ENCODE measurements at places on chromosomes 3 and 15. TPM values are rescaled to one million over a fixed set of nuclear protein-coding genes. Genes with fewer than 3 reads are reported as not detected.

DNA sequence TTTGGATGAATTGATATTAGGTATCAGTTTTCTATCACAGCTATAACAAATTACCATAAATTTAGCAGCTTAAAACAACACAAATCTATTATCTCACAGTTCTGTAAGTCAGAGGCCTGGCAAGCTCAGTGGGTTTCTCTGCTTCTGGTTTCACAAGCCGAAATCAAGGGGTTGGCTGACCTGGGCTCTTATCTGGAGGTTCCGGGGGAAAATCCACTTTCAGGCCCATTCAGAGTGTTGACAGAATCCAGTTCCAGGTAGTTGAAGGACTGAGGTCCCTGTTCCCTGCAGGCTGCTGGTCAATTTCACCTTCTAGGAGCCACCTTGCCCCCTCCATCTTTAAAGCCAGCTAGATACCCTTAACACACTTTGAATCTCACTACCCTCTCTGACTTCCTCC, 11.1 kb upstream of the HHATL start:
- no peak for DNase-seq

BNC1 gene
- 0.49 TPM for total RNA-seq

DNA sequence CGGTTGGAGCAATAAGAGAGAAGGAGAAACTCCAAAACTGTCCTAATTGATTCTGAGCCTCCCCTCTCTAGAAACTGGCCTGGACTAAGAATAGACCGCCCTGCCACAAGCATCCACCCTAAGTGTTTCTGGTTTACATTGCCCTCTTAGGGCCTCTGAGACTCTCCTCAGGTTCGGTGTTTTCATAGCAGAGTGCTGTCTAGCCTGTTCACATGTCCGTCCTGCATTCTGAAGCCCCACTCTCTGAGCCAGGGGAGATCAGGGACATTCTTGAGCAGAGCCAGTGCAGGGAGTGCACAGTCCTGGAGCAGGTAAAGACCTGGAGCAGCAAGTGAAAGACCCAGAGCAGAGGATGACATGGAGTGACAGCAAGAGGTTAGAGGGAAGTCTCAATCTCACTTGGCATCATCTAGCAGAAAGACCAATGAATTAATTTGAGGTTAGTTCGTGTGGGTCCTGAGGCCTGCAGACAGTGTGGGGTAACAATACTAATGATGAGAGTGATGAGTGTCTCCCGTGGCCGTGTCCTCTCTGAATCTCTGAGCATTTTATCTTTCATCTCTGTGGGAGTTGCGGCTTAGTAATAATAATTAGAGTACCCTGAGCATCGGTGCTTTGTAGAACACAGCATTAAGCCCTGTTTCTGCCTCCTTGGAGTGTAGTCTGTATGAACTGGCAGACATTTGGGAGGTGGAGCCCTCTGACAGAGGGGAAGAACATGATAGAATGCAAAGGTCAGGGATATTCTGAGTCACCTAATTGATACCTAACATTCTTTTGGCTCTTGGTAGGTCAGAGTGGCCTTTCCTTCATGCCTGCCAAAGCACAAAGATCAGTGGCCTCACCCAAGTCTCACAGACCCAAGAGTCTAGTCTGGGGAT, 24.6 kb downstream of the MAPKBP1 start:
- no peak for DNase-seq

GRCh38 chr3:9301091-9301490, 51.6 kb upstream of the SRGAP3 start:
- DNase-seq: no peak

GRCh38 chr3:127493924-127494646, 96.4 kb downstream of the TPRA1 start:
- no peak for DNase-seq

GRCh38 chr3:2334921-2335320, 236.3 kb downstream of the CNTN4 start:
- no peak for DNase-seq

DNA sequence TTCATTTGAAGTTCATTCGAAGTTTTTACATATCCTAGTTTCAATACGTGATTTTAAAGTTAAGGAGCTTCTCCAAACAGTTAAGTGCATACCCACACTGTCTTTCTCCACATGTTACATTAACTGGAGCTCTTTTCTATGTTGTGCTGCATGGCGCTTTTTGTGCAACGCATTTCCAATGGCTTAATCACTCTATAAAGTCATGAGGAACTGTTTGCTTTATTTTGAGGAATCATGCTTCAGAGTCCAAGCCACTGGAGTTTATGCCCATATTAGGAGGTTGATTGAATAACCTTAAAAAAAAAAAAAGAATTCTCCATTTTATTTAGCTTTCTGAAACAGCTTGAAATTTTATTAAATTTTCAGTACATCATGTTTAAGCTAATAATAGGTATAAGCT, 109.4 kb upstream of the MBNL1 start:
- no peak for DNase-seq

ANKUB1 gene
- total RNA-seq: 1.0 TPM

DNA sequence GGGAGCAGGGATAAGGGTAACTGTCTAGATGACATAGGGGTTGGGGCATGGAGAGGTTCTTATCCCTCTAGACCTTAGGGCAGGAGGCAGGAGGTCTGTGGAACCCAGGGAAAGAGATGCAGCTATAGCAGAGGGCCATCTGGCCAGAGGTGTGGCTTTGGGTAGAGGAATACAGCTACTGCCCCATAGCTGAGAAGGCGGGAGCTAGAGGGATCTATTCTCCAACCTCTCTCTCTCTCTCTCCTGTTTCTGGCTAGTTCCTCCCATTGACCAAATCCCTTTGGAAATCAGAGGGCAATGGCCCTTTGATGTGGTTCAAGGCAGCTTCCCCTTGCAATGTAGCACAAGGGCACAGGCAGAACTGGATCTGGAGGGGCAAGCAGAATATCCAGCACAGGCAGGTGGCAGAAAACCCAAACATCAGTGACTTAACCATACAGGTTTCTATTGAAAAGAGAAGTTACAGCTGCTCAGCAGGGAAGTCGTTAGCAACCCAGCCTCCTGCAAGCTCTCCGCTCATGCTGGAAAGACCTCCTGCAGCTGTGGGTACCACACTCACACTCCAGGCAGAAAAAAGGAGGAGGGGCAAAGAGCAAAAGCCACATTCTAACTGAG, 22.3 kb upstream of the LMOD3 start:
- no peak for DNase-seq

DNA sequence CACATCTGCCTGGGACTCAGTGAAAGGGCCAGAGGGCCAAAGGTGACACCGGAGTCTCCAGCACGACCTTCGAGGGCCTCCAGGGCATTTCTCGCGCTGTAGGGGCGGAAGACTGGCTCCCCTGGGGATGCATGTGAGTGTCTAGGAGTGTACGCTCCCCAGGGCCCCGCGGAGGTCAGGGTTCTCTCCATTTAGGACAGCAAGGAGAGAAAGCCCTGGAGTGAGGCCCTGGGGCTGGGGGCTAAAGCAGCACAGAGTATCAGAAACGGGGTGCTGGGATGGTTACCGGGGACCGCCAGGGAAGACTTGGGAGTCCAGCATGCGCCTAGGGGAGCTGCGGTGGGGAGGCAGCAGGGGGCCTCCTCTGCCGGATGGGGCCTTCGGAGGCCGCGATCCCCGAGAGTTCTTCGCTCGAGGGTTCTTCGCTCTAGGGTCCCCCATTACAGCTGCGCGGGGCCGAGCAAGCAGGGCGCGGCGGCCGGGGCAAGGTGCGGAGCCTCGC, 595 bp upstream of the APBA2 start:
- DNase-seq: no peak

POPDC2 gene
- total RNA-seq: 35.3 TPM

DNA sequence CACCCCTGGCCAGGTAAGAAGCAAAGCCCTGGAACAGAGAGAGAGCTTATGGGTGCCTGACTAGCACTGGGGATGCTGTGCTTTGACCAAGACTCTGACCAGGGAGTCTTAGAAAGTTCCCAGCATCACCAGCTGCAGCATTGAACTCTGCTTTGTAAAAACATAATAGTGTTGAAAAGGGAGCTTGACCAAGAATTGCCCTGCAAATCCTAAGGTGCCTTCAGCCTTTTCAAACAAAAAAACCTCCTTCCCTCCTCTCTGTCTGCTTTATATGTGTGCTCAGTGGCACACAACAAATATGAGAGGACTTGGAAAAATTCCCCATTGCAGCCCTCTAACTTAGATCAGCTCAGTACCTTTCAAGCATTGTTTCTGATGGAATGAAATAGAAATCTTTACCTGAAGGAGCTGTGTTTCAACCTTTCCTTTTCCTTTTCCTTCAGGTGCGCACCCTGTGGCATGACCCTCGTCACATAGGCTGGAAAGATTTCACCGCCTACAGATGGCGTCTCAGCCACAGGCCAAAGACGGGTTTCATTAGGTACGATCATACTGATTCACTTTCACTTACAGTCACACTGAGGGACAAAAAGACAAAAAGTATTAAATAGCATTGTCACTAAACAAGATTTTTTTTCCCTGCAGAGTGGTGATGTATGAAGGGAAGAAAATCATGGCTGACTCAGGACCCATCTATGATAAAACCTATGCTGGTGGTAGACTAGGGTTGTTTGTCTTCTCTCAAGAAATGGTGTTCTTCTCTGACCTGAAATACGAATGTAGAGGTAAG, 13.0 kb downstream of the THBS1 start:
- no peak for DNase-seq

- no peak for DNase-seq
These were observed 2.6 kb downstream of the SPTBN5 start for GRCh38 chr15:41891226-41891625.
